ENCODE measurements at places on chromosomes 5 and 9.

GRCh38 chr9:109289931-109290330, 30.9 kb downstream of the EPB41L4B start:
- DNase-seq = no peak

GRCh38 chr9:18890372-18890771, 142.6 kb downstream of the SAXO1 start:
- DNase-seq = no peak

GRCh38 chr5:127856292-127856691, 153.1 kb downstream of the CCDC192 start:
- no peak for DNase-seq

- no peak for DNase-seq
Measured at GRCh38 chr9:19940811-19941535, 152.1 kb upstream of the SLC24A2 start.

- no peak for DNase-seq
Measured at GRCh38 chr5:111129938-111130337, 37.8 kb downstream of the WDR36 start.

DNA sequence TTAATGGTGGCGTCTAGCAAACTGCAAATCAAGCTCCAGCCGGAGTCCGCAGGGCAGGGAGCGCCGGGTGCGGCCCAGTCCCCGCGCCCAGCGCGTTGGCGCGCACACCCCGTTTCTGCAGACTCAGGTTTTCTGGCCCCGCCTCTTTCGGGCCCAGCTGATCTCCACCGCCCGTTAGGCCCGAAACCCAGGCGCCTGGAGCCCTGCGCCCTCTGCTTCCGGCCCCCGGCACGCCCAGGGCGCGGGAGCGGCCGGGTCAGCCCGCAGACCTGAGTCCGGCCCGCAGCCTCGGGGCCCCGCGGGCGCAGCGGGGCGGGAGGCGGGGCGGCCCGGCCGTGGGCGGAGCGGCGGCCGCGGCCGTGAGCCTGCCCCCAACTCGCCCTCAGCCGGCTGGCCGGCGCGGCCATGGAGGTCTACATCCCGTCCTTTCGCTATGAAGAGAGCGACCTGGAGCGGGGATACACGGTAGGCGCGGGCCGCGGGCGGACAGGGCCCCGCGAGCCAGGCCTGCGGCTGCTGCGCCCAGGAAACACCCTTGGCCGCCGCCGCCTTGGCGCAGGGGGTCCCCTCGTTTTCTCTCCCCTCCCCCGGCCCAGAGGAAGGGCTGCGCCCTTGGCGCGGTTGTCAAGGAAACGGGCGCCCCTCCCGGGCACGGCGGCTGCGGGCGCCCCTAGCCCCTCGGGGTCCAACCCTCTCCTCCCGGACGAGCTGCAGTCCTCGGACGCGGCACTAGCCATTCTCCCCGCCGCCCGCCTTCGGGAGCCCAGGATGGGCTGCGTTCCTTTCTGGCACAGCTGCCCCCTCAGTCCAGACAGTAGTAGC, at the start of gene SNX24:
Gene SNX24 (plus strand): TSS at position 385 of the 822 bp plus-strand sequence. CDS start 21 bp downstream, at position 406.
- DNase-seq = peak; percentile 82

- DNase-seq = no peak
Measured at GRCh38 chr5:102622262-102622661, 123.5 kb upstream of the SLCO6A1 start.

- DNase-seq = no peak
Measured at GRCh38 chr5:41754857-41755256, 115.4 kb downstream of the OXCT1 start.

GRCh38 chr9:13865869-13866268, 448.1 kb downstream of the NFIB start:
- DNase-seq = no peak

DNA sequence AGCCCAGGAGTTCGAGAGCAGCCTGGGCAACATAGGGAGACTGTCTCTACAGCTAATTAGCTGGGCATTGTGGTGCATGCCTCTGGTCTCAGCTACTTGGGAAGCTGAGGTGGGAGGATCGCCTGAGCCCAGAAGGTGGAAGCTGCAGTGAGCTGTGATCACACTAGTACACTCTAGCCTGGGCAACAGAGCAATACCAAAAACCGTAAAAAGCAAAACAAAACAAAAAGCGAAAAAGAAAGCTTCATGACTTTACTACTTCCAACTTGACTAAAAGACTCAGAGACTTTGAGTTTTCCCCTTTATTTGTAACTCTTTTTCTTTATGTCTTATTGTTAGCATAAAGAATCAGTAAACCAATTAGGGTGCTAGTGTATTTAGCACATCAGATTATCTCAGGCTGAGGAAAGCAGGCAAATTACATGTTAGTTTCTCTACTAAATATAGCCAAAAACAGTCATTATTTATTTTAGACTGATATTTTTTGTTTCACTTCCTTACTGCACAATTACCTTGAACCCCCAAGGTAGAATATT, 5.4 kb downstream of the RAD17 start:
- no peak for DNase-seq

GRCh38 chr9:131418143-131419025, 24.5 kb downstream of the PRRC2B start:
- no peak for DNase-seq

GRCh38 chr9:100671898-100672297, 94.0 kb downstream of the CAVIN4 start:
- DNase-seq = no peak

DNA sequence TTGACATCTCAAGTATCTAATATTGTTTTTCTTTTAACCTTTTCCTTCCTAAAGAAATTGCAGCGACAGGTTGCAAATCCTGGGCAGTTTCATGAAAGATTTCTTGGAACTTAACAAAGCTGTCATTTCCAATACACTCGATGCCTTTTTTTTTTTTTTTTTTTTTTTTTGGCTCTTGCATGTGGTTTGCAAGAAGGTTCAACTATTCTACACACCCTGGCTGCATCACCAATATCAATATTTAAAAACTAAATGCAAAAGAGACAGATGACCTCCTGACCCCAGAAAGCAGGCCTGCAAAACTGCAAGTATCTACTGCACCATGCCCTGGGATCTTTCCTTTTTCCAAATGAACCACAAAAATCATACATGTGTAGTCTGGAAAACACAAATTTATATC, 4.4 kb upstream of the NFIB start:
- no peak for DNase-seq

DNA sequence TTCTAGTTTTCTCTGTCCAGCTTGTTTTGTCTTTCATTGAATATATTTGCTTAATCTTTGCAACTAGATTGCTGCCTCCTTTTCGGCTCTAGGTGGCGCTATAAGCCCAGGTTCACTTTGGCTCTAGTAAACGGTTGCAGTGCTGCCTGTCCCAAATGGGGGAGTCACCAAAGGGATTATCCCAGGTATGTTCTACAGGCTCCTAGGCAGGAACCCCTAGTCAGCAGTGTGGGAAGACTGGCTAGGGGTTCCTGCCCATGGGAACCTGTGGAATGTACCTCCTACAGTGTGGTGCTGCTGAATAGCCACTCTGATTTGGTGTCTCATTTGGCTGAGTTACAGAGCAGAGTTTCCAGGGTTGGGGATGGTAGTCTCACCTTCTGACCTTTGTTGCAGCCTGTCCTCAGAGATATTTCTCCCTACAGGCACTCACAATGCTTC, 85.2 kb downstream of the ARSB start:
- peak; percentile 51 for DNase-seq

DNA sequence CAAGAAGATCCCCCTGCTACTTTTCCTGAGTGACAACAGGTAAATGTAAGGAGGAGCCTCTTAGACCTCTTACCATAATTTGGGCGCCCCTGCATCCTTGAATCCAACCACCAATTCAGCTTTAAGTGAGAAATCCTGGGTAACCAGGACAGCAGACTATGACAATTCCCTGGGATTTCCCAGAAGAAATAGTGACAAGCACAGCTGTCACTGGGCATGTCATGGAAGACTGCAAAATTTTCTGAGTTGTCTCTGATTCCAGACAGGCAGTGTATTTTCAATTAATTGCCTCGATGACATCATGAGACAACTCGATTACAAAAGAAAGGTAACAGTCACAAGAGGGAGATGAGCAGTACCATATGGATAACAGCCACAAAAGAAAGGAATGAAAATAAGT, 256.9 kb downstream of the BNC2 start:
- DNase-seq = no peak

GRCh38 chr5:176664479-176664878, 17.2 kb downstream of the TSPAN17 start:
- no peak for DNase-seq

- no peak for DNase-seq
Measured at GRCh38 chr9:82894548-82894947, 168.4 kb downstream of the RASEF start.

DNA sequence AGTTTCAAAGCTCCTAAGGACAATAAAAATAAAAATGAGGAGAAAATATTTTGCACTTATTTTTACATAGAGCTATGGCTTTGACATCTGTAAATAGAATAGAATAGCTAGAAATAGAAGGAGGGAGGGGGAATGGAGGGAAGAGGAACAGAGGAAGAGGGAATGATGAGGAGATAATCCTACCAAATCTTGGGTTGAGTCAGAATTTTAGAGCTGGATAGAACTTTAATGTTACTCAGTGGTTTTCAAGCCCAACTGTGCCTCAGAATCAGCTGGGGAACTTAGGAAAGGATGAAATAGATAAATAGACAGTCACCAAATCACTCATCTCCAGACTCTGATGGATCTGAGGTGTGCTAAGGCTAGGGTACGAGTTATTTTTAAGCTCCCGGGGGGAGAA, 190.3 kb upstream of the FREM1 start:
- no peak for DNase-seq

GRCh38 chr5:174614500-174615135, 109.8 kb upstream of the MSX2 start:
- DNase-seq = no peak

GRCh38 chr5:108753877-108754276, 6.2 kb downstream of the FER start:
- DNase-seq = no peak

DNA sequence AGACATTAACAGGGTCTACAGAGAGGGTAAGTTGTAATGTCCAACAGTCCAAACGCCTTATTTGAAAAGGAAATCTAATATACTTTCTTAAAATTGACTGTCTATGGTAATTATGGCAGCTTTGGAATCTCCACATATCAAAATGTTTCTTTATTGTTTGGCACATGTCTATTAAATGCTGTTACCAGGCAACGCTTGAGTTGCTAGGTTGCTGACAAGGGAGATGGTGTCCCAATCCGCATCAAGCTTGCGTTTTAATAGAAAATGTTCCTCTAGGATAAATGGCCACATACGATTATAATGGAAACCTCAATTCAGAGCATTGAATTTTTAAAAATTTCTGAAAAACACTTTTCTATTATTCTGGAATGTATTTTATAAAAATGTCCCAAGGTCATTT, 9.2 kb downstream of the ANXA1 start:
- no peak for DNase-seq

GRCh38 chr5:172798422-172799215, 27.6 kb upstream of the DUSP1 start:
- no peak for DNase-seq

DNA sequence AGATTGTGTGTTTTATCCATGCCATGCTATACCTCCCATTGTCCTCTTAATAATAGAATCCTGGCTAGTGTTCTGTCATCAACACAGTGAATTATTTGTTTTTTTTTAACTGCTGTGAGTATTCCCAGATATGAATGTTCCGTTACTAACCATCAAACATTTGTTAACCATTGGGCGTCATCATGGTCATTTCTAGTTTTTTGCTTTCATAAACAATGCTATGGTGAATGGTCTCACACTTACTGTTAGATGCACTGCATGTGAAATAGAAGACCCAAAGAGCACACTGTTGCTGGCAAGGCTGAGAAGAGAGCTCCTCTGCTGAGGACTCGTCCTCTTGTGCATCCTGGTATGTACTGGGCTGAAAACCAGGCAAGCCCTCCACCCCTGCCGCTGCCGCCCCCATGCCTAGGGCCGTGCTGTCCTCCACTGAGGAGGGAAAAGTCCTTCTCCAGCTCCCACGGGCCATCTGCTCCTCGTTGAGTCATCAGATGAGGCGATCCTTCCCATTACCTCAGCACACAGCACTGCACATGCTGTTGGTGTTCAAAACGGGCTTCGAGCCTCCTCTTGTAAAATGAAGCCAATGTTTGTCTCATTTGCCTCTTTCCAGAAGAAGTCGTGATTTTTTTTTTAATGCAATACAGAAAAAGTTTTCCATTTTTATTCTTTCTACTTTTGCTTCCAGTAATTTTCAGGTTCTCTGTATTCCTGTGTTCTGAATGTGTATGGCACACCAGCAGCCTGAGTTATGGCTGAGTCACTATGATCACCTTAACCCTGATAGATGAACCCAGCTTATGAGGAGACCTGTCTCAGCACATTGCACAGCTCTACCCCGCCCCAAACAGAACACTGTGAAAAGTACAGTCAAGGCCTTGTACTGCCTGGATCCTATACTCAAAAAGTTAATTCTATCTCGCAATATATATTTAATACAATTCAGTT, 219.0 kb downstream of the AOPEP start:
- DNase-seq = no peak

GRCh38 chr5:133818031-133818431, 150.4 kb downstream of the C5orf15 start:
- no peak for DNase-seq

DNA sequence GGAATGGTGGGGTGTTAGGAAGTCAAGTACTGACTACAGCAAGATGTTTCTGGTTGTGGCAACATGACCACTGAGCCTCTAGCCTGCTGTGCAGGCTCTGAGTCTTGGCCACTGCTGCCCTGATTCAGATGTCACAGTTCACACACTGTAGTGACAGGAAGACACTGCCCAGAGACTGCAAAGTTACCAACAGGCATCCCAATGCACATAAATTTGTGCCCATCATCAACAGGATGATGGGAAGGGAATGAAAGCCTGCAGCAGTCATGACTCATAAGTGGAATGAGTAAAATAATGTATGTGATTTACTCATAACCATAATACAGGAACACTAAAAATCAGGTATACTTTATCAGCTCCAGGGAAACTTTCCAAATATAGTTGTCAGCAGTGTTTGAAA, 251.6 kb upstream of the HAPLN1 start:
- DNase-seq = no peak

DNA sequence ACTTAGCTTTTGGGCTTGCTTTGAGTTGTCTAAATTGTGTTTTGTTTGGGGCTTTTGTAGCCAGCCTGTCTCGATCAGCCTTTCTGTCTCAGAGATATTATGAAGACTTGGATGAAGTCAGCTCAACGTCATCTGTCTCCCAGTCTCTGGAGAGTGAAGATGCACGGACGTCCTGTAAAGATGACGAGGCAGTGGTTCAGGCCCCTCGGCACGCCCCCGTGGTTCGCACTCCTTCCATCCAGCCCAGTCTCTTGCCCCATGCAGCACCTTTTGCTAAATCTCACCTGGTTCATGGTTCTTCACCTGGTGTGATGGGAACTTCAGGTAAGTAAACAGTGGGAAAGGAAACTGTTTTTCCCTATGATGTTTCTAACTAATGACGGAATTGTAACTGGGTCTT, 48.6 kb downstream of the NUP214 start:
- no peak for DNase-seq
